ENCODE measurements at places on chromosomes 4 and X.

DNA sequence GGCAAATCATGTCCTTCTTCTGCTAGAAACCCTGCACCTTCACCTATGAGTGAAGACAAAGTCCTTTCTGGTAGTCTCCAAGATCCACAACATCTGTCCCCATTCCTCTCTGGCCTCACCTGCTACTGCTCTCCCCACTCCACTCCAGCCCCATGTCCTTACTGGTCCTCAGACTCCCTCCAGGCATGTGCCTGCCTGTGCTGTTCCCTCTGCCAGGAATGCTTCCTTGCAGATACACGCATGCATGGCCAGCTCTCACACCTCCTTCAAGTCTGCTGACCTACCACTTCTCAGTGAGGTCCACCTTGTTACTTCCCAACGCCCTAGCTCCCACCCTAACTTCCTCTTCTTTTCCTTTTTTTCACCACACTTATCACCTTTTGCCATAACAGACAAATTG, 18.1 kb downstream of the HMGB2 start:
- DNase-seq: no peak

GRCh38 chr4:70984589-70984988, 8.9 kb upstream of the DCK start:
- no peak for DNase-seq

- no peak for DNase-seq
Observed at GRCh38 chr4:31416498-31416897, 696.3 kb downstream of the PCDH7 start.

DNA sequence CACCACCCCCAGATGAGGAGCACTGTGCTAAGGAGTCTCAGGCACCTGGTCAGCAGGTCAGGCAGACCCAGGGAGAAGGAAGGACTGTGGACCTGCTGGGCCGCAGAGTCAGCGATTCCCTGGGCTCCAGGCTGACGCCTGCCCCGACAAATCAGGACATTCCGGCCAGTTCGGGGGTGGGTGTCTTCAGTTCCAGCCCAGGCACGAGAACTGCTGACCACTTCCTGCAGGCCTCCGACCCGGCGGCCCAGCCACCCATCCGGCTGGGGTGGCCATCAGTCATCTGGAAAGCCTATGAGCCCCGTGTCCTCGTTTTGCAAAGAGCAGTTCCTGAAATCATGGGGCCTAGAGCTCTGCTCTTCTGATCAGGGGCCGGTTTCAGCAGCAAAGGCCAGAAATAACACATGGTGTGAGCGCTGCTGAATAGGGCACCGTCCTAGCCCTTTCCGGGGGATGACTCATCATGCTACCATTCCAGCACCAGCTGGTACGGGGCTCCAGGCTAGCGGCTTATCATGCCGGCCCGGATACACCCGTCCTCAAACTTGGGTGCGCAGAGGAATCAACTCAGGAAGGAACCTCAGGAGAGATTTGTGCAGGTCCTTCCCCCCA, 7.8 kb upstream of the SH3TC1 start:
- peak; percentile 28 for DNase-seq

- peak; percentile 82 for DNase-seq
Observed at GRCh38 chr4:158209825-158210807, at the start of gene TMEM144. Gene TMEM144 (plus strand): TSS chr4:158210486. CDS start chr4:158212668, 2,182 bp downstream.

- no peak for DNase-seq
Observed at GRCh38 chr4:156779774-156780173, 191.8 kb downstream of the PDGFC start.

GRCh38 chr4:161132715-161133425, 1030.9 kb downstream of the FSTL5 start:
- DNase-seq: no peak

GRCh38 chr4:22191565-22191964, 243.0 kb upstream of the KCNIP4 start:
- no peak for DNase-seq

DNA sequence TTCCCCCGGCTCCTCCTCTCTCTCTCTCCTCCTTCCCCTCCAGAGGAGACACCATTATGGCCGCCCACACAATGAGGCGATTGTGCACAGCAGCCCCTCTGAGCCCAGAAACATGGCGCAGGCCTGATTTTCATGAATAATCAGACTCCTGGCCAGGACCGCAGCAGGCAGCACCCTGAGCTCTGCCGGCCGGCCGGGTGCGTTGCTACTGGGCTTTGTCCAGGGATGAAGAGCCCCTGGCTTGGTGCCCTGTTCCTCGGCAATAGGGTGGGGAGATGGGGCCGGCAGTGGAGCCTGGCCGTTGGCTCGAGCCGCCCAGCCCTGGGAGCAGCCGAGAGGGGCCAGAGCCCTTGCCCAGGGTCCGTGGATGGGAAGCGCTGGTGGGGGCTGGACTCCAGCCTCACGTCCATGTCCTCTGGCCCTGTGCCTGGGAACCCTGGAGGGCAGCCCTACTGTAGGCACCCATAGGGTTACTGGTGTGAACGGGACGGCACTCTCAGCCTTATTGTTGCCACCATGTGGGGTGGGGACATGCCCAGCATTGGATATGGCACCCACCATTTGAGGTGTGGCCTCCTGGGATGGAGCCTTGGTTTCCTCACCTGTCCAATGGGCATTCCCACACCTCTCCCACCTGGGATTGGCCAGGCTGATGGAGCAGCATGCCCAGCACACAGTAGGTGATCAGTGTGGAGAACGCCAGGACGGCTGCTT, 103.0 kb downstream of the SORCS2 start:
- DNase-seq: peak; percentile 43

DNA sequence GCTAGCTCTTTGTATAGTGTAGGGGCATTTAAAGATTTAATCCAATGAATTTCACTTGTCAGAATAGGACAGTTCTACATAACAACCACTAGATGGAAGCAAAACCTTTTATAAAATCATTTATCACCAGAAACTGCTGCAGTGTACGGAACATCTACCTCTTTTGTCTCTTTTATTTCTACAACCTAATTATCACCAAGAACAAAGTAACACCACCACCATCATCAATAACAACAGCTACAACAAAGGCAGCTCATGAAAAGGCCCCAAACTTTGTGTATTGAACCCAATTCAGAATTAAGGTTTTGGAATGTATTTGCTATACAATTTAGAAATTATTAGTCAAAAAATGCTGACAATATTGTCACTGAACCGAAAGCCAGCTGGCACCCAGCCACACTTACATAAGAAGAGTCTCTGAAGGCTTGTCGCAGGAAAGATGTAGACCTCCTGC, 260.9 kb upstream of the RPS6KA3 start:
- no peak for DNase-seq

DNA sequence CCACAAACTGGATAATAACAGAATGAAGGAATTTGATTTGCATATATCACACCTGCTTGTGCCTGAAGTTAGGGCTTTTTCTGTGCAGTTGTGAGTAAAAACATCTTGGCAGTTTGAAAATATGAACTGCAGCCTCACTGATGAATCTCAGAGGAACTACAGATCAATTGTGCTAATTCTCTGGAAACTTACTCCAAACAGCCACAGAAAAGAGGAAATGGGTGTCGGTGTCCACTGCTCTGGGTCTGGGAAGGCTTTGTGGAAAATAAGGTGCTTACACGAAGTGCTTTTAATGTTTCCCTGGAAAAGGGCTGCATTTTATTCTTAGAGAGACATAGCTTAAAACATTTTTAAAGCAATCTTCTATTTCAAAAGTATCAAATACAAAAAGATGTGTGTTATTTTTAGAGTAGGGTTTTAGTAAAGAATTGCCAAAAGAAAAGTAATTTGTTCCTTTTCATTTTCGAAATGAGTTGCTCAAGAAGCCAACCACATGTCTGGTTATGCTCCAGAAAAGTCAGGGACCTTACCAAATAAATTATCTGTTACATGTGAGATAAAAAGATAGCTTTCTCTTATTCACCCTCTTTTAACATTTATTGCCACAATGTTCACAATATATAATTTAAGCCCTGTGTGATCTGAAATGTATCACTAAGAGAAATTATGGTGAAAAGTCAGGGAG, 240.1 kb downstream of the FRAS1 start:
- no peak for DNase-seq

DNA sequence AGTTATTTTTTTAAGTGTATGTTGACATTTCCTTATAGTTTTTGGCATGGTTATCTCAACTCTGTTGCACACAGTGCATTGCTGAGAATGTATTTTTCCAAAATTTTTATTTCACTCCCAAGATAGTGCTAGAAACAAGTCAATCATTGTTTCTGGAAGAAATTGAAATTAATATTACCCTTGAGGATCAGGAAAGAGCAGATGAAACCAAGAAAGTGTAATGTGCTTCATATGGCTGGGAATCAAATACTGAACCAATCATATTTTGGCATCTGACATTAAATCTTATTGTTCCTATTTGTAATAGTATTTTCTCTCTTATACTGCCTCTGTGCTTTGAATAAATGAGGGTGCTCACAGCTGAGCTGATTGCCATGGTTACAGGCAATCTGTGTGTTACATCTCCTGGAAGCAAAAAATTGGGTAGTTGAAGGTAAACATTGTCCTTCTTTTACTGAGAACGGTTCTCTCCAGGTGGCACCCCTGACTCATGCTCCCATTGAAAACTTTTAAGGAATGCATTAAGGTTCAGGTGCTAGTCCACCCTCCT, 358.2 kb upstream of the NR3C2 start:
- DNase-seq: no peak

- no peak for DNase-seq
Observed at GRCh38 chr4:96145601-96146000, 305.7 kb downstream of the PDHA2 start.

DNA sequence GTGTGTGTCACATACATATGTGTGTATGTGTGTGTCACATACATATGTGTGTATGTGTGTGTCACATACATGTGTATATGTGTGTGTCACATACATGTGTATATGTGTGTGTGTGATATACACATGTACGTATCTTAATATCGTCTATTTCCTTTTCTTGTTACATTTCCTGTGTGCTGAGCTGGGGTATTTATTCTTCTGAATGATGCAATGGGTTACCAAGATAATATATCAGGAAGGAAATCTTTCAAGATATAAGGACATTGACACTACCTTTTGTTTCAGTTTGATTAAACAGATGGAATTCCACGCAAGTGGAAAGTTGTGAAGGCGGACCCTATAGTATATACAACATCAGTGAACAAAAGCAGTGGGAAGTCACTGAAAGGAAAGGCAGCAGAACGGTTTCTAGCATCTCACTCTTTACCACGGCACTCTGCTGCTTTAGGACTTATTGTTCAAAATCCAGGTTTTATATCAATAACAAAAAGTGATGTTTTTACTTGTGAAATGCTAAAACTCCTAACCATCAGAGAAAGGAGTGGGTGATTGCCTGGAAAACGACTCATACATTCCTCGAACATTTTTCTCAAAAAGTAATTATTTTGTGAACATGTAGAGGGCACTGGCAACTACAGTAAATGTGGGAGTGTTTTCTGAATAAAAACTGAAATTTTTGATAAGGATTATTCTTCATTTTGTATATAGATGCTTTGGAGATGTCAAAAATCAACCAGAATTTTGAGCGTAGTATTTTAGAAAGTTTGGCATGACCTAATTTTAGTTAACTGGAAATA, 43.1 kb upstream of the IL21 start:
- DNase-seq: no peak

GRCh38 chr4:85548116-85548515, 73.2 kb downstream of the ARHGAP24 start:
- no peak for DNase-seq

GRCh38 chr4:158163941-158164767, 8.7 kb downstream of the GASK1B start:
- no peak for DNase-seq

DNA sequence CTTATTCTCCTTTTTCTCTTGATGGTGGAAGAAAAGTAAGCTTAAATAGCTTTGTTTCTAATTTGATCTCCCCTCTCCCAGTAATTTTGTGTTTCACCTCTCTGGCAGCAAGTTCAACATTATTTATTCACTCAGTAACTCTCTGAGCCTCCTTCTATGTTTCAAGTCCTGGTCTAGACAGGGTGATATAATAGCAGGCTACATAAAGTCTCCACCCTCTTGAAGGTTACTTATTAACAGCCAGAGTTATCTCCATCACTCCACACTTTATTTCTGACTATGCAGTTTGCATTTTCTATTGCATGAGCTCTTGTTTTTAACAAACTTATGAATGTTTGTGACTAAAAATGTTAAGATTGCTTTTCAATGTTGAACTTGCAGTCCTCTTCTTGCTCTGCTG, 17.8 kb upstream of the ANOS1 start:
- DNase-seq: no peak

- DNase-seq: no peak
Observed at GRCh38 chr4:152806501-152807125, 26.9 kb downstream of the ARFIP1 start.

DNA sequence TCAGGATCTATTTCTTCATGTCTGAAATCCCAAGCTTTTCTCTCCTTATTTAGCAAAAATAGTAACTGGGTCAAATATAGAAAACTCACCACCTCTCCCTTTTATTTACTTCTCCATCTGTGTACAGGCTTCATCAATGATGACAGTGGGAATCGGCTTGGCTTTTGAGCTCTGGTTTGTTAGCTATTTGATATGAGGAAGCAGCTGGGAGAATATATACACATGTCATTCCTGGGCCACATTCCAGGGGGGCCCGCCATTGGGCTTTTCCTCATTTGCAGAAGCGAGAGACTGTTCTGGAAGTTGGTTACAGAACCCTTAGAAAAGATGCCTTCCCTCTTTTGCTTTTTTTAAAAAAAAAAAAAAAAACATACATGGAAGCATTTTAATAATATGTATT, 107.4 kb upstream of the F9 start:
- no peak for DNase-seq

DNA sequence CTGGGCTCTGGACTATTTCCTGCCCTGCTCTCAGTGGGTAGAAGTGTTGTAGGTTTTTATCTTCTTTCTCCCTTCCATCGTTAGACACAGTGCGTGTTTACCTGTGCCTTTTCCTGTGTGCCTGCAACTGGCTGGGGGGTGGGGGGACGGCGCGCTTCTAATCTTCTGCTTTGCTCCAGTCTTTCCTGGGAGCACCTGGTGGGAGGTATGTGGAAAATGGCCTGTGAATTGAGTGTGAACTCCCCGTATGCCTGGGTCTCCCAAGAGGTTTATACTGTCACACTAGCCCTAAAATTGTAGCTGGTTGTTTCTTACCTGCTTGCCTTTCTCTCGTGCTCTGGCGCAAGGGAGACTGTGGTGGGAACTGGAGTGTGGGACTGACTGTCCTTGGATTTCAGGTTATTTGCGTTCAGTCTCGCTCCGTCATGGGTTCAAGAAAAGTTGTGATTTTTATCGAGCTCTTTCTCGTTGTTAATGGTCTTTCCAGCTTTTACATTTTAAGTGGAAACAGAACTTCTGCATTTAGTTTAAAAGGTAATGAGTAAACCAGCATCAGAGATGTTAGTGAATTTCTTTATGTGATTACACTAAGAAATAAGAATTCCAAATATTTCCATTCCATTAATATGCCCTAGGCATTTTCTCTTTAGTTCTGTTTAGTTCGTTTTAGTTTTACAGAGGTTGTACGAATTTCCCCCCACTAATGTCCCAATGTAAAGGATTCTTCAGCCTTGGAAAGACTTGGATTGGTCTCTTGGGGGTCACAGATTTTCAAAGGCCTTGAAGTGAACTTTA, 15.3 kb downstream of the MRPL1 start:
- DNase-seq: no peak

- DNase-seq: no peak
Observed at GRCh38 chr4:73751166-73751565, 10.8 kb downstream of the CXCL8 start.

- DNase-seq: no peak
Observed at GRCh38 chrX:56125946-56126345, 106.2 kb upstream of the KLF8 start.
